Ecto neural progenitor cell (in vitro differentiated cells): ENCODE measurements at places on chromosomes 5 and 9.

- peak; percentile 96 for DNase-seq
Observed at GRCh38 chr5:58582803-58583491, at the start of gene RAB3C. Gene RAB3C, plus strand, starts transcription at chr5:58583075. Its CDS starts 134 bp downstream, at chr5:58583209.

DNA sequence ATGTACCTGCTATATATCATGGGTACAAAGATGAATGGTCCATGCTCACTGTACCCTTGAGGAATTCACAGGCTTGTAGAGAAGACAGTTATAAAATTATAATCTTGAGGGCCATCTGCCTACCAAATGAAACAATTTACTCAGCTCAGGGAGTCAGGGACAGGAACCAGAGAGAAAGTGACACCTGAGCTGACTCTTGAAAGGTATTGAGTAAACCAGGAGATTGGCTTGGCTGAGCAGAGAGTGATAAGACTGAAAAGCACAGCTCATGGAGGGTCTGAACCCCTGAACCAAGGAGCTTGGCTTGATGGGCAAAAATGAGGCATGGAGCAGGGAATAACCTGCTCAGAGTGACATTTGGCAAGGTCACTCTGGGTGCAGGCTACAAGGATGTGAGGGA, 147.3 kb downstream of the FAM114A2 start:
- DNase-seq, result no peak

GRCh38 chr9:114906922-114907571, 23.3 kb downstream of the TNFSF8 start:
- peak; percentile 65 for DNase-seq

- no peak for DNase-seq
Observed at GRCh38 chr9:97527626-97528528, 26.4 kb downstream of the TMOD1 start.

DNA sequence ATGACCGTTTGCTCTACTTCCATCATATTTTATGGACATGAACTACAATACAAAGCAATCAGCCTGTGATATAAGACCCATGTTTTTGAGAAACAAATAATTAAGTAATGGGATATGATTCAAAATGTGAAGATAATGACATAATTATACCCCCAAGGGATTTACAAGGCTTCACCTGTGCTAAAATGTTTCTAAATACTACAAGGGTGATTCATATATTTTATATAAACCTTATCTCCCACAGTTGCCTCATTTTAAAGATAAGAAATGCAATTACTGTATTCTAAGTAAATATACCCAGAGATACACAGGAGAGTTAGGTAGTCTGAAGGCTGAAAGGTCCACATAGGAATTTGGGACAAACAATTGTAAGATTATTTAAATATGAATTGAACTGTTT, 662.0 kb upstream of the CHD1 start:
- DNase-seq, result no peak

DNA sequence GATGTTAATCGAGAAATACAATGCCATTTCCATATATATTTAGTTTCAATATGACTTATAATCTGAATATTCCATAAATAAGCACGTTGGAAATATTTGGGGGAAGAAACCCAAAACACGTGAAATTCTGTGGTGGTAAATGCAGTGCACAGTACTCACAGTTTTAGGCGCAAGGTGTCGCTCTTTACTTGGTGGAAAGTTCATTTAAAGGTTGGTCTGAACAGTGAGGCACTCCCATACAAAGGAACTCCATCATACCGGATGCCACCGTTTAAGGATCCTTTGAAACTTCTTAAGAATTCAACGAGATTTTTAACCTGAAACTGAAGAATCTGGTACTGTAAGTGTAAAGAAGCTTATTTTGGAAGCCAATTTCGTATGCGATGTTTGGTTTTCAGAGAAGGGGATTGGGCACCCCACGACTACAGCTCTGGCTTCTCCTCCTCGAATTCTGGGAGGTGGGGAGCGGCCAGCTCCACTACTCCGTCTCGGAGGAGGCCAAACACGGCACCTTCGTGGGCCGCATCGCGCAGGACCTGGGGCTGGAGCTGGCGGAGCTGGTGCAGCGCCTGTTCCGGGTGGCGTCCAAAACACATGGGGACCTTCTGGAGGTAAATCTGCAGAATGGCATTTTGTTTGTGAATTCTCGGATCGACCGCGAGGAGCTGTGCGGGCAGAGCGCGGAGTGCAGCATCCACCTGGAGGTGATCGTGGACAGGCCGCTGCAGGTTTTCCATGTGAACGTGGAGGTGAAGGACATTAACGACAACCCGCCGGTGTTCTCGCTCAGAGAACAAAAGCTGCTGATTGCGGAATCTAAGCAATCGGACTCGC, at the start of gene PCDHA11:
Gene PCDHA11, plus strand, starts transcription at position 237 of the 834 bp plus-strand sequence. Its CDS starts 147 bp downstream, at position 384.
- peak; percentile 44 for DNase-seq

DNA sequence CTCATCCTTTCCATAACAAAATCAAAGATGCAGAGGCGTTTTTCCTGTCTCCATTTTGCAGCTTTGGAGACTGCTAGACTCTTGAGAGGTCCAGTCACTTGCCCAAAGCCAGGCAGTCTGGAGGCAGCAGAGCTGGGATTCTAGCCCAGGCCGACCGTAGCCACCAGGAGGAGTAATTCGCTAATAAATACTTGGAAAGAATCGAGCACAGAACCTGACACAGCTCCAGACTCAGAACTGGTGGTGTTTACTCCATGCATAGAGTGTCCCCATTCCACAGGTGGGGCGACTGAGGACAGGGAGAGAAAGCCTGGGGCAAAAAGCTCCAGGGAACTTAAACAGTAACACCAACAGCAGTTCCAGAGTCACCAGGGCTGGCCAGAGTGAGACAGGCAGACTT, 10.7 kb upstream of the CERCAM start:
- peak; percentile 65 for DNase-seq

DNA sequence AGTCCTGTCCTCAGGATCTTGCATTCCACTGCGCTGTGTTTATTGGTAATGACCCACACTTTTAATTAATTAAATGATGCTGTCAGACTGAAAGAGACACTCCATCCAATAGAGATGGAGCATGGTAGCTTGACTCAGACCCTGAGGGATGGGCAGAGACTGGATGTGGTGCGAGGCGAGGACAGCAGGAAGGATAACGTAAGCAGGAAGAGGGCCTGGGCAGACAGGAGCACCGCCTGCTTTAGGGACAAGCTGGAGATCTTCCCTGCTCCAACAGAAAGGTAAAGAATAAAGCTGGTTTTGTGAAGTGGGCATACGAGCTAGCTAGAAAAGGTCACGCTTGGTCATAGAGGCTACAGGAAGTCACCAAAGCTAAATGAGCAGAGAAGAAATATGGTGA, 3.6 kb upstream of the DOCK8 start:
- DNase-seq, result no peak

GRCh38 chr5:90311401-90311800, 98.2 kb downstream of the CETN3 start:
- DNase-seq, result no peak

DNA sequence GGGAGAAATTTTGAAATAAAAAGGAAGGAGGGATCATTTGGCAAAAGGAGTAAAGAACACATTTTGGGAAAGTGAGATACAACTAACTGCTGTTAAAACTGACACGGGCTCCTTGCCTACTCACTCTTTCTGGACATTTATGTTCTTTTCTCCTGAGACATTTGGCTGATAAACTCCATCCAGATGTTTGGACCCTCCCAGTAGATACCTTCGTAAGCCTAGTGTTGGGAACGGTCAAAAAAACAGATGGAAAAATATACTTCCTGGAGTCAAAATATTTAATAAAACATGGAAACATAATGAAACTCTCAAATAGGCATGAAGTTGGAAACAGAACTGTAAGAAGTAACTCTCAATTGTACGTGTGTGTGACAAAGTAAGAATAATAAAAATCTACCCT, 360.1 kb upstream of the RIOK2 start:
- DNase-seq, result no peak

DNA sequence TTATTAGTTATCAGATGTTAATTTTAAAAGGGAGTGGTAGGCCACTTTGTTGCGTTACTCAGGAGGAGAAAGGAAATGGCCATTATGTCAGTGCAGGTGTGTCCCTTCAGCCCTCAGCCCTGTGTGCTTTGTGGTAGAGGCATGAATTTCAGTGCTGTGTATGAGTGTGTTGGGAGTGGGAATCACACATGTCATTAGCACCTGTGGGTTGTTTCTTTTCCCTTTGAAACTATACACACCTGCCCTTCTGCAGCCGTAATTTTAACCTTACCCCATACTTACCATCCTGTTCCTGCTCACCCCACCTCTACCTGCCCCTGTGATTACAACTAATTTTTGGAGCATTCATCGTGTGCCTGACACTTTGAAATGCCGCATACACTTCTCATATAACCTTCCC, 156.4 kb downstream of the ARHGAP26 start:
- DNase-seq, result no peak

- no peak for DNase-seq
Observed at GRCh38 chr5:104347119-104347708, 784.6 kb upstream of the NUDT12 start.

DNA sequence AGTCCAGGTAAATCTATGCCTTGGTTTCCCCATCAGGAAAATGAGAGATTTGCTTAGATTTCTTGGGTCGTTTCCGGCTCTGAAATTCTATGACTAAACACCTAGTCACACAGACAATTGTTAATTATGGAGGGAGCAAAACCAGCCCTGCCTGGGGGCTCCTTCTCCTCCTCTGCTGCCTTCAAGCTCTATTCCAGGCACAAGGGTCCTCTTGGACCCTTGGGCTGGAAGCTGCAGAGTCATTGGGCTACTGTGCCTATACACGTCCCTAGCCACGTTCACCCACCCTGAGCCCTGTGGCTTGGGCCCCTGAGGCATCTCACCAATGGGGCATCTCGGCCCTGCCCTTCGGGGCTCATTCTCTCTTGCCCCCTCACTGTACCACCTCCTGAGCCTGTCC, 73.8 kb upstream of the TBC1D2 start:
- no peak for DNase-seq

- no peak for DNase-seq
Observed at GRCh38 chr5:137401946-137402345, 97.2 kb downstream of the SPOCK1 start.

GRCh38 chr5:35826554-35826953, 30.1 kb upstream of the IL7R start:
- no peak for DNase-seq

DNA sequence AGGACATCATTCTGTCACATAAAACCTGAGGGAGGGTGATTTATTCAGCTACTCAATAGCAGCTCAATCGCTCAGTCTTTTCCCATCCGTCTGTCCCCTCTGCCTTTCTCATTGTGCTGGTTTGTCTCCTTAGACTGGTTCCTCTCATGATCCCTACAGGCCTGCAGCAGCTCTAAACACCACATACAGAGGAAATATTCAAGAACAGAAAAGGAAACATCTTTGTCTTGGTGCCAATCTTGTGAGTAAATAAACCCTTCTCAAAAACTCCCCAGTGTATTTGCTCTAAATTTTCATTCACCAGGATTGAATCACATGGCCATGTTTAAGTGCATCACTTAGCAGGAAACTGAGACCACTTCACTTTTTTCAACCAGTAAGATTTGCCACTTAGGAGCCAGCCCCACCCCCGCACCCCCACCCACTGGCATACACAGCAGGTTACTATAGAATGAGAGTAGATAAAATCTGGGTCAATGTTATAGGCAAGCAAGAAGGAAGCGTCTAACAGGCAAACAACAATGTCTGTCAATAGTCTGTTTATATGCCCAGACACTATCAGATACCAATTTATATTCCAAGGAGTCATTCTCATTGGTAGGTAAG, 895.5 kb upstream of the DMAC1 start:
- DNase-seq, result no peak

DNA sequence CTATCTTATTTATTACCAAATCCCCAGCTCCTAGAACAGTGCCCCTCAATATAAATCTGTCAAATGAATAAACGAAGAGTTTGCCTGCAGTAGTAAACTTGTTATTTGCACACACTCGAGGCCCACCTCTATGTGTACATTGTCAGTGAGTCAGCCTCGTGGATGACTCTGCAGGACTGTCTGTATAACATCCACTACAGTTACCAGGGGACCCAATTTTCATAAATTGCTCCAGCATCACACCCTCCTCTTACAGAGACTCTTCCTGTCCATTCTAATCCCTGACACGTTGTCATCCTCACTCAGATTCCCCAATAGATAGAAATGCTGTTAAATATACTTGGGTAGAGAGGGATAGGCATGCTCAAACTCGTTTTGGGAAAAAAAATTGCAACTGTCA, 478.5 kb downstream of the RAB3C start:
- DNase-seq, result no peak

DNA sequence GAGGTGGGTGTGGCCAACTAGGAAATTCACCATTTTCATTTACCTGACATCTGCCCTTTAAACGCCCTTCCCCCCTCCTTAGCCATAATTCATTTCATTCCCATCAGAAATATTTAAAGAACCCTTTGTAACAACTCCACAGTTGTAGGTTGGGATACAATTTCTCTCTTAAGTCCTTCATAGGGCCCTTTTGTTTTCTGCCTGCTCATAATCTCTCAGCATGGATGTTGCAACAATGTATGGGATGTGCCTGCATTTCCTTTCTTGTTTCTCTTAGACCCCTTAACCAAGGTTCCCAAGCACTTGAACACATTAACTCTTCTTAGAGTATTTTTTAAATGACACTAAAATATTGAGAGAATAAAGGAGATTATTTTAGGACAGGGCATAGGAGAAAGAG, 51.7 kb upstream of the MYO10 start:
- no peak for DNase-seq

DNA sequence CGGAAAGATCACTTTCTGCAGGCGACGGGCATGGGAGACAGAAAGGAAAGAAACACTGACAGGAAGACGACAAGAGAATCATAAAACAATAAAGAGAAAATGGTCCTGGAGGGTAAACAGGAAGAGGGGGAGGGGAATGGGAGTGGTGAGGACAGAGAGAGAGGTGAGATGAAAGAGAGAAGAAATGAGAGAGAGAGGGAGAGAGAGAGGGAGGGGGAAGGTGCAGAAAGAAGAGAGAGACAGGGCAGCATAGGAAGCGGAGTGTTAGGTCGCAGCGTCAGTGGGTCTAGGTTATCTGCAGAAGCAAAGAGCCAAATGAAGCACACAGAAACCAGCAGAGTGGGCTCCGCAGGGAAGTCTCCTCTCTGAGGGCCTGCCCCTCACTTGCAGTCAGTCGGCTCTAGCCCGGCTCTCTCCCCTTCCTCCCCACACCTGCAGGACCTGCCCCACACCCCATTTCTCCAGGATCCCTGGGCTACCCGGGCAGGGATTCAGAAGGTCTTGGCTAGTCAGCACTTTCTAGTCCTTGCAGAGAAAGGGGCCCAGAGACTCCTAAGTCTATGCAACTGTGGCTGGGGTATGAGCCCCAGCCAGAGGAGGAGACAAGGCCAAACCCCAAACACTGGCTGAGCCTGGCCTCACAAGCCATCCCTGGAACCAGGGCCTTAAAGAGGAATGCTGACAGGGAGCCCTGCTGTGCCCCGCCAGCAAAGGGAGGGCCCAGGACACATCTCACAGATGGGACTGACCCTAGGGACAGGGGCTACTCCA, 29.7 kb upstream of the MEIKIN start:
- DNase-seq, result peak; percentile 40
